ENCODE measurements at places on chromosomes 6 and 20.

GRCh38 chr6:1255636-1256365 is 56.1 kb upstream of the FOXQ1 start:
- DNase-seq, result no peak

GRCh38 chr6:169935861-169936260 is 184.4 kb downstream of the ERMARD start:
- no peak for DNase-seq

DNA sequence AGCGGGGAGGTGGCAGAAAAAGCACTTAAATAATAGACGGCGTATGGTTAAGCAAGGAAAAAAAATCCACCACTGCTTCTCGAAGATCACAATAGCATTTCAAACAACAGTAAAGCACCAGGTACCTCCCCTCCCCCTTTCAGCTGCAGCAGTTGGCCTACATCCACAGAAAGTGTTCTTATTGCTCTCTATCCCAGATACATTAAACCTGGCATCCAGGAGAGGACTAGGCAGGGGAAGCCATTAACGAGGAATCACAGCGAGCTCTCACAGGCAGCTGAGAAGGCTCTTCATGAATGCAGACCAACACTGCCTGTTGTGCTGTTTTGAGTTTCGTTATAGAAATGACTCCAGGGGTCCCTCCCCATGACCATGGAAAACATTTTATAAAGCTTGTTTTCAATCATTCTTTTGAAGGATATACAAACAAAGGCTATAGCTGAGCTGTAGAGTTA is 11.8 kb downstream of the FYN start:
- no peak for DNase-seq

DNA sequence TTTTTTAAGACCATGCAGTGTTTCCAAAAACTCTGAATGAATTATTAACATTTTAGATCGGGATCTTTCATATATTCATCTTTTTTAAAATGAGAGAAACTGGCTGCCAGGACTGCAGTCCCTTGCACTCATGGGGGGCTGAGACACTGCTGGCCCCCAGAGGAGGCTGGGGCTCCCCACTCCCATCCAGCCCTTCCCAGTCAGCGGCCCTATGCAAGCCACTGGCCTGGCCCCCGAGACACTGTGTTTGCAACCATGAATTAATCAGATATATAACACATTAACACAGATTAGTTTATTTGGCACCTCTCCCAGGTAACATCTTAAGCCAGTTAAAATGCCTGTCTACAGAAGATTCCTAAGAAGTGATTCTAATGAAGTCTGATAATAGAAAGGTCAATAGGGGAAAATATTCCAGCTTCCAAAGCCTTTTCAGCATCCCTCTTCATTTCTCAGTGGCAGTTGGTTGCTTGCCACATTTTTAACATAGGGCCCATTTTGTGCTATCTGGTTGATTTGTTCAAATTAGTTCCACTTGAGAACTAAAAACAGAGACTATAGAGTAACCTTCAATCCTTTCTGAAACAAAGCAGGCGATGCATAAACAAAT is 184.4 kb upstream of the FBXL4 start:
- DNase-seq, result no peak

GRCh38 chr6:160812097-160812496 is 110.1 kb downstream of the PLG start:
- no peak for DNase-seq

DNA sequence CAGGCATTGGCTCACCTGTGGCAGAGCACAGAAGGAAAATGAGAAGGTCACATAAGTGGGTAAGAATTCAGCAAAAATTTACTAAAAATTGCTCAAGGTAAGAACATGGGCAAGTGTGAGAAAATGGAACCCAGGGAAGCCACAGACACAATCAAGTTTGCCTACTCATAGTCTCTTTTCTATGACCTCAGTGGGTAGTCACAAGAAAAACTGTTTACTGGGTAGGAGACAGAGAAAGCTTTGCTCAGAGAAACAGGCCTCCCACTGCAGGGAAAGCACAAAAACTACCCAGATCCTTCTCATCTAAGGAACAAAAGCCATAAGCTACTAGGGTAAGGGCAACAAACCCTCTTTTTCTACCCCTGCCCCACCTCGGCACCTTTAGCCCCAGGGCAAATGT is 35.2 kb downstream of the FAM184A start:
- no peak for DNase-seq

- no peak for DNase-seq
These were observed 2.1 kb upstream of the IP6K3 start for GRCh38 chr6:33748841-33749240.

GRCh38 chr6:40479706-40480105 is 107.5 kb downstream of the LRFN2 start:
- no peak for DNase-seq

DNA sequence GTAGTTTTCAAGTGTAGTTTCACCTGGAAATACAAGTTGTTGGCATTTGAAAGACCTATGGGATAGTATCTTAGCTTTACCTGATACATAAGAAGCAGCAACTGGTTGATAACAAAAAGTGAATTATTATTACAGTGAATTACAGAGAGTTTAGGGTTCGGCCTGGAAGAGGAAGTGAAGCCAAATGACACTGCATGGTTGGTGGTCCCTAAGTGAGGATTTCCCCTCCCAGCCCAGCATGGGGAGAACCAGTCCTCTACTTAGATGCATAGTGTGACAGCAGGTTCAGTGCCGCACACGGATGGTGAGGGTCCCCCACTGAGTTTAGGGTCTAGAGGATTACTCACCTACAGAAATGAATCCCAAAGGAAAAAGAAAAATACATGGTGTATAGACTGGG is 18.1 kb downstream of the HLA-DPB1 start:
- DNase-seq, result no peak

GRCh38 chr6:108621117-108621516 is 60.4 kb downstream of the FOXO3 start:
- DNase-seq, result no peak

- DNase-seq, result no peak
These were observed 9.8 kb upstream of the TLDC2 start for GRCh38 chr20:36866164-36866563.

GRCh38 chr20:47710665-47711045 is 74.6 kb downstream of the SULF2 start:
- no peak for DNase-seq

DNA sequence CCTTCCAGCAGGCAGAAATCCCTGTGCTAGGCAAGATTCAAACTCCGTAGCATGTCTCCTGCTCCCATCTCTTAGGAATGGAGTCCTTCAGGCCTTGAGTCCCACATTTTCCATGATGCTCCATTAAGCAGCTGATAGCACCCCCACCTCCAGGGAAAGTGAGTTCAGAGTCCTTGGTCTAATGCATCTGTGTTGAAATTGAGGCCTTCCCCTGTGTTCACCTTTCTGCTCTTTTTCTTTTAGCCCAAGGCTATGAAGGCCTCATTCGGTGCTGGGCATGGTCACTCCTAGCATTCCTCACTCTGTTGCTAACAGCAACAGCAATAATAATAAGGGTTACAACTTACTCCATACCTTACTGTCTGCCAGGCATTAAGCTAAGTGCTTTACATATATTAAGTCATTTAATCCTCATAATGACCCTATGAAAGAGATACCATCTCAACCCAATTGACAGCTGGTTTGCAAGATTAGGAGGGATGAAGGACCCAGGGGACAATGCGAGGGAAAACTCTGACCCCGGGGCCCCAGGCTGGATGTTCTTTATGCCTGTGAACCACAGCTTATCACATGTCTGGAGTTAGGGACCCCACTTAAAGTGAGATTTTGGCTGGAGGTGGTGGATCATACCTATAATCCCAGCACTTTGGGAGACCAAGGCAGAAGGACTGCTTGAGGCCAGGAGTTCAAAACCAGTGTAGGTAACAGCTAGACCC is 17.5 kb upstream of the PANK2 start:
- DNase-seq, result no peak
